ENCODE measurements at places on chromosomes 6 and 20.

GRCh38 chr6:123806561-123806960, 2.9 kb downstream of the NKAIN2 start:
- DNase-seq, result no peak

DNA sequence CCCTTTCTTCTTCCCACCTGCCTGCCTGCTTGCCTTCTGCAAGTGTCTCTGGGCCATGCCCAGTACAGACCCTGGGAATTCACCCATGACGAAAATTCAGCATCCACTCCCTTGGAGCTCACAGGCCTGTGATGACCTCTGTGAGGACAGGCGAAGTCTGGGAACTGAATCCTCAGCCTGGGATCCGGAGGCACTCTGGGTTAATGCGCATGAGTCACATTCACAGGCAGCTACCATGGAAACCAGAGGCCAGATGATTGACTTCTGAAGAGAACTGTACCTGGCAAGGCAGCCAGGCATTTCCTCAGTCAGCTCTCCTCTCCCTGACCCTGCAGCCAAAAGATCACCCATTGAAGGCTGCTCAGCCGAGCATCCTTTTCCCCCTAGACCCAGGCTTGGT, 41.0 kb downstream of the SLC9A8 start:
- DNase-seq, result no peak

GRCh38 chr20:53655625-53656292, 62.1 kb upstream of the ZNF217 start:
- no peak for DNase-seq

- no peak for DNase-seq
Observed at GRCh38 chr6:49826743-49827406, 39.5 kb downstream of the CRISP1 start.

GRCh38 chr20:55271371-55271770, 733.9 kb downstream of the CBLN4 start:
- DNase-seq, result no peak

DNA sequence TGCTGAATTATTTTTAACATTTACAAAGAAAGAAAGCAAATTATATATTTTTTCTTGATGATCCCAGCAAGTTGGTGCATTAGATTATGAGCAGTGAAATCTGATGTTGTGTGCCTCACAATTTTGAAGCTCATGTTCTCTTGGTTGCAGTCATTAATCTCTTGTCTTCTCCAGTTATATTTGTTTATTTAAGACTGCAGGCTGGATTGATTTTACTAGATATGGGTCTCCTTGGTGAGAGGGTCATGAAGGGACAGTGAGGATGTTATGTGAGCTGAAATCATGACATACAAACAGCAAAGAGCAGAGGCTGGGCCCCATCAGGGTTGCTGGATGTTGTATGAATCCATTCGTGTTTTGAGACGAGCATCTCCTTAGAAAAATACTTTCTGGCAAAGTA, 64.2 kb upstream of the AKIRIN2 start:
- DNase-seq, result no peak

DNA sequence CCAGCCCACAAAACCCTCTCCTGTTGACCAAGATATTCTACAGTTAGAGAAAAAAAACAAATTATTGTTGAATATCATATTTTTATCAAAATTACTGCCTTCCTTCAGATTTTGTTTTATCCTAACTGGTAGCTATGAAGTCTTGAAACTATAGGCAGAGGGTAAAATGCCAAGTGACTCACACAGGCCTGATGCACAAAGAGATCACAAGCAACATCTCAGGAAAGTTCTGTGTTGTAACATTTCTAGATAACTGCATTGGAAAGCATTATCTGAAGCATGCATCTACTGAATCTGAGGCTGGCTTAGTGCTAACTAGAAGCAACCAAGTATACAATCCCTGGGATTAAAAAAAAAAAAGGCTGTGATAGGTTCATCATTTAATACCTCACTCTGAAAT, 134.2 kb downstream of the PKHD1 start:
- no peak for DNase-seq

- no peak for DNase-seq
Observed at GRCh38 chr6:170093276-170093657, 197.6 kb downstream of the DLL1 start.

- DNase-seq, result no peak
Observed at GRCh38 chr6:5164092-5164491, 79.0 kb downstream of the PPP1R3G start.

DNA sequence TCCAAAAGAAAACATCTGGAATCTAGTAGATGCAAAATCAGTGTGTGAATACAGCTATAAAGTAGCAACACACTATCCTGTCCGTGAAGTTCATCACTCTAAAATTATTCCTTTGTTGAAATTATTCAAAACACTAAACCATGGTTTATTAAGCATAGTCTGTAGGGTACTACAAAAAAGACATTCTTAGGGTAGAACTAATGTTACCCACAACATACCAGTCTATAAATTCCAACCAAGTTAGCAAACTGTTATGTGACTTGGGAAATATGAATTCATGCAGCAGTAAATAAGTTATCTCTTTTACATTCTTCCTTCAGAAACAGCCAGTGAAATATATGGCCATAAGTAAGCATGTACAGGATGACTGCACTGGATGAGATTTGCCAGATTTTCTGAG, 580.3 kb upstream of the ADGRB3 start:
- DNase-seq, result no peak

DNA sequence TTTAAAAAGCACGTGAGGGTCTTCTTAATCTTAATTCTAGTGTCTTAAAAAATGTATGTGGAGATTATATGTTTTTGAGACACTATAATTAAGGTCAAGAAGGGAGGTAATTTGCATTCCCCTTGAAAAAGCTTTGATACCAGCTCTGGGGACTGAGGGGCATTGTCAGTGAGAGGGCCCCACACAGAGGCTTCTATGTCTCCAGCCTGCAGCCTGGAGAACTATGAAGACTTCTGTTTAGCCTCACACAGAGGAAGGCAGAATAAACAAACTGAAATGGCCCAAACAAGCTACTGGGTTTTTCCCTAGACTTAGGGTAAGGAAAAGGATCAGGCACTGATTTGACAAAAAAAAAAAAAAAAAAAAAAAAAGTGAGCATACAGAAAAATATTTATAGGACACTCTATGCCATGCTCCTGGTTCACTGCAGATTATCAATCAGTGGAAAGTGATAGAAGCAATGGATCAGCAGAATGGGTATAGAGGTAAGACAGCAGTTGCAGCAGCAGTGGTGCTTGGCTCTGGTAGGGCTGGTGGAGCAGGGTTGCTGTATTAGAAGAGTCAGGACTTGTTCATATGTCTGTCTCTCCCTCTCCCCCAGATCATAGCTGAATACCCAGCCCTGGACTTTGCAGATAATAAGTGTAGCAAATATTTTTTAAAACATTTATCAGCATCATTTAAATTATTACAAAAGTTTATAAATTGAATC, 85.4 kb downstream of the KLHL32 start:
- no peak for DNase-seq

GRCh38 chr6:158358450-158359077, 46.3 kb downstream of the TULP4 start:
- DNase-seq, result no peak

GRCh38 chr20:62543470-62544302, 67.9 kb upstream of the GATA5 start:
- DNase-seq, result no peak

- no peak for DNase-seq
Observed at GRCh38 chr6:71082033-71082650, 125.3 kb upstream of the B3GAT2 start.

- DNase-seq, result no peak
Observed at GRCh38 chr6:20310185-20310584, 91.5 kb upstream of the E2F3 start.

- no peak for DNase-seq
Observed at GRCh38 chr6:123668965-123669591, 32.3 kb upstream of the TRDN start.

DNA sequence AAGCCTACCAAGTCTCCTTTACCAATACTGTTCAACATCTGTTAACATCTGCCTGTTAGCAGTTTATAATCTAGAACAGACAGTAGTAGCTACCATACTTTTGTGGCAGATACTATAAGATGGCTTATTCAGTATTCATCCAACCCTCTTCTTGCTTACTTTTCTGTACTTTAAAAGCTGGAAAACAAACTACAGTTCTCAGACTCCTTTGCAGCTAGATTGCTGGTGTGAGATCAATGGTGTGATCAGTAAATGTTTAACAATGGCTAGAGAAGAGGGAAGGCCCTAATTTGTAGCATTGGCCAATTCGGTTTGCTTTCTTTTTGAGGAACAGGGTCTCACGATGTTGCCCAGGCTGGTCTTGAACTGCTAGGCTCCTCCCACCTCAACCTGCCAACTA, 3.5 kb upstream of the REV3L start:
- no peak for DNase-seq

GRCh38 chr6:38708496-38708895, 5.6 kb upstream of the GLO1 start:
- no peak for DNase-seq

DNA sequence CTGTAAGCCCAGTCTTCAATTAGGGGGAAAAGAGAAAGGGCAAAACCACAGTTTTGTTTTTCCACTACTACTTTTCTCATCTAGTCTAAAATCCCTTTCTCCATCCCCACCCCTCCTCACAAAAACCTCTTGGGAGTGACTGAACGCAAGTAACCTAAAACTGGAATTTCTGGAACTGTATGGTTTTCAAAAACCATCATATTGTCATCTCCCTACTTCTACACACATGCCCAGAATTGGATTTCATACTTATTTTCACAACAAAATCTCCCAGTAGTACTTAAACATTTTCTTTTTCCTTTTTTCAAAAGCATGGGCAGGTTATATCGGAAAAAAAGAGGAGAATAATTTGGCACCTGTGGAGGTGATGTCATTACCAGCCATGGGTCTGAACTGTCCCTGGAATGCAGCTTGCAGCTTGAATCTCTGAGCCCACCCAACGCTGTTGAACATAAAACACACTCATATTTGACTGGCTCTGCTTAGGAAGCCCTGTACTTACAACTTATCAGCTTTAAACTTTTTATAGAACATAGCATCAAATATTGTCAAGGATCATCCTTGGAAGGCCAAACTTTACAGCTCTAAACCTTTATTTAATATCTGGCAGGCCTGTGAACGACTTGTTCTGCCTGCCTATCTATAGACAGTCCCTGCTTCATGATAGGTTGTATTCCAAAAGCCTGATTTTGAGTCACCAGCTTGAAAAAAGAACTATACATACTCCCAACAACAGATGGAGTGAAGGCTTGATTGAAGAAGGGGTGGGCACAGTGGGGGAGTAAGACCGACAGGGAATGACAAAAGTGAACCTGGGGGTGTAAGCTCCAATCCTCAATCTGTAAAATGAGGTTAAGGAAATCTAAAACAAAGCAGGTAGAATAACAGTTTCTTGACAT, 59.3 kb downstream of the EPB41L2 start:
- DNase-seq, result no peak

GRCh38 chr6:15535495-15536197, 127.2 kb downstream of the DTNBP1 start:
- no peak for DNase-seq

DNA sequence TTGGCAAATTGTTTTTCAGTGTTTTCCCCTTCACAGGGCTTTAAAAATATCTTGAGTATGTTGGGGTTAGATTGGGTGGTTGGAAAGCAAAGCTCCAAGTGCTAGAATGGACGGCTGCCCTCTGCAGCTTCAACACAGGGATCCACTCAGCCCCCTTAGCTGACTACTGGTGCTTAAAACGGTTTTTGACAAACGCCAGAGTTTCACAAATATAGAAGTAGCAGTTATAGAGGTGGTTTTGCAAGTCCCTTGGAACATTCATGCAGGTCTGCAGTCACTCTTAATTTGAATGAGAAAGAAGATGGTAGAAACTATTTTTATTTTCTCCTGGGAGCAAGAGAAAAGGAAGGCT, 175.9 kb downstream of the ARID1B start:
- DNase-seq, result no peak

GRCh38 chr6:152292555-152292954, 344.6 kb downstream of the SYNE1 start:
- no peak for DNase-seq

DNA sequence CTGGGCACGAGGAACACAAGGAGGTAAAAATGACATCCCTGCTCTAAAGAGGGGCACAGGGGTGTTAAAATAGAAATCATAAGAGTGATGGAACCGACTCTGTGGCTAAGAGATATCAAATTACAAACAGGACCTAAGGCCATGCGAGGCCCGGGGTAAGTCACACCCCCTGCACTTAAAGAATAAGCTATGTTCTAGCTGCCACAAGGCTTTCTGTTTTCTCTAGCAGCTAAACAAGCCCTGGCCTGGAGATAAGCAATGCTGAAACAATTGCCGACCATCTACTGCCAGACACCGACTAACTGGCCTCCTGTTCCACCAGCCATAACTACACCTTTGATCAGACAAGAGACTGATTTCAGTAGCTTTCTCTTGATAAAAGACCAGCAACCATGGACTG, 32.4 kb downstream of the MDGA1 start:
- no peak for DNase-seq

DNA sequence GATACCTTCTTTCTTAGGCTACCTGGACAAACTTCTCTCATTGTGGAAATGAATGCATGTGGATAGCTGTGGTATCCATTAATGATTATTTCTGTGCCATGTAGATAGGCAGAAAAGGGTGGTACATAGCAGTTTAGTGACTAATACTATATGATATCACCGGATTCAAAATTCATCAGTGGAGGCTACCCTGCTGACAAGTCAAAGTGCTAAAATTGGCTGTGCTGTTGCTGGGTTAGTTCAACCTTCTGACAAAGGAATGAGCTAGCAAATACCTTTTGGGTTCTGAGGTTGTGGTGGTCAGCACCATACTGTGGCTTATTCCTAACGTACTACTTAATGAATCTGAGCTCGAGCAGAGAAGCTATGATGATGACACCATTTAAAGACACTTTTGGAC, 109.1 kb downstream of the TFAP2B start:
- no peak for DNase-seq

DNA sequence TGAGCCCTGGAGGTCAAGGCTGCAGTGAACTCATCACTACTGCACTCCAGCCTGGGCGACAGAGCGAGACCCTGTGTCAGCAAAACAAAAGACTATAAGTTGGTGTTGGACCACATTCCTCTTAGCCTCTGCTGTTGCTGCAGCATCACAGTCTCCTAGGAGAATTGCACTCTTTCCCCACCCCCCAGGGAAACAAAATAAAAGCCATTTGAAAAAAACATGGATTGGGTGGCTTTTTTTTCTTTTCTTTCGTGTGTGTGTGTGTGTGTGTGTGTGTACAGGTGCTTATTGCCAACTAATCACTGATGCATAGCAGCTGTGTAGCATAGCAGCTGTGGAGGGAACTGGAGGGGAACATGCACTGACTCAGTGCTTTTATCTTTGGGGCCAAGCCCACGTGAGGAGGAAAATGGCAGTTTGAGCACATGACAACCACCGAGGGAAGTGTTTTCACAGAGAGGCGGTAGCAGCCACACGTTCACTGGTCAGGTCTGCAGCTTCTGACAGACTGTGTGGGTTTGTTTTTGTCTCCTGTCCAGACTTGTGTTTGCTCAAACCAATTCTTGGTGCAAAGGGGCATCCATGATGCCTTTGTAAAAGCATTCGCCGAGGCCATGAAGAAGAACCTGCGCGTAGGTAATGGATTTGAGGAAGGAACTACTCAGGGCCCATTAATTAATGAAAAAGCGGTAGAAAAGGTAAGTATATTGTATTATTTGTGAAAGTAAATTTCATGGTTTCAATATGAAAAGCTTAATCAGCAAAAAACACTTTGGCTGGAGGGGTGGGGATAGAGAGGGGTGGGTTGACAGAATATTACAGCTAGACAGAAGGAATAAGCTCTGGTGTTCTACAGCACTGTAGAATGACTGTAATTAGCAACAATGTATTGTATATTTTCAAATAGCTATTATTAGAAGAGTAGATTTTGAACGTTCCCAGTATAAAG, 27.7 kb downstream of the ALDH5A1 start:
- DNase-seq, result no peak

- no peak for DNase-seq
Observed at GRCh38 chr20:15111654-15112053, 774.2 kb upstream of the FLRT3 start.
